ENCODE measurements at places on chromosomes 7 and 10.

GRCh38 chr7:121259826-121260225 is 69.0 kb upstream of the WNT16 start:
- DNase-seq, result no peak

GRCh38 chr7:25389489-25390106 is 161.3 kb upstream of the NPVF start:
- DNase-seq, result no peak

GRCh38 chr7:150428671-150429451 is 21.6 kb upstream of the GIMAP8 start:
- no peak for DNase-seq

DNA sequence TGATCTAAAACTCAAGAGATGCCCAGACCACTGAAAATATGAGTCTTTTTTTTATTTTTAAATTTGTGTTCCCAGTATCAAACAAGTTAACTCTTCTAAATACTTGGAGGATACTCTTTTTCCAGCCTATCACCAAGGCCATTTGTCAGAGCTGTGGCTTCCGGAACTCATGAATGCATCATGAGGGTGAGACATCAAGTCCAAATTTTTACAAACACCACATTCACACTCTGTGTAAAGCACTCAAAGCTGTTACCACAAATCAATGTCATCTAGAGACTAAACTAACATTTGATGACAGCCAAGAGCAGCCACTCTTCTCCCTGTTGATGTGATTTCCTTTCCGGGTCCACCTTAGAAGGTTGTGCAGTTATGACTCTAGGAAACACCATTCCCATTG is 43.8 kb upstream of the ARID5B start:
- no peak for DNase-seq

GRCh38 chr7:120402079-120402767 is 129.2 kb downstream of the KCND2 start:
- no peak for DNase-seq

DNA sequence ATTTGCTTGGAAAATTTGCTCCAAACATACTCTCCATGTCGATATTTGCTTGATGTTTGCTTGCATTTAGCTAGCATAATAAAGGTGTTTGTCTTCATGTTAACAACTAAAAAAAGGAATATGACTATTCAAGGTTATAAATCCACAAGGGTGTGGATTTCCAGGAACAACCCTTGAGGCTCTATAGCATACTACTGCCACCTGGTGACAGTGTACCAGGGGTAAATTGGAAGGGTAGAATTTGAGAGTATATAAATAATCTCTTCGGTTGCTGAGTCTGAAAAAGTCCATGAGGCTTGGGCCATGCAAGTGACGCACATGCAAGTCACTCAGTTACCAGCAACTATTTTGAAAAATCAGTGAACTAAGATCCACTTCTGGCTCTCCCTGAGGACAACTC is 68.4 kb downstream of the SLIT1 start:
- no peak for DNase-seq

- no peak for DNase-seq
These were observed 50.5 kb downstream of the YKT6 start for GRCh38 chr7:44251269-44251668.

- DNase-seq, result no peak
These were observed 115.9 kb upstream of the MEOX2 start for GRCh38 chr7:15802425-15802824.

GRCh38 chr10:122362621-122363020 is 11.9 kb upstream of the PLEKHA1 start:
- DNase-seq, result no peak

GRCh38 chr7:106143711-106144337 is 31.7 kb upstream of the SYPL1 start:
- no peak for DNase-seq

DNA sequence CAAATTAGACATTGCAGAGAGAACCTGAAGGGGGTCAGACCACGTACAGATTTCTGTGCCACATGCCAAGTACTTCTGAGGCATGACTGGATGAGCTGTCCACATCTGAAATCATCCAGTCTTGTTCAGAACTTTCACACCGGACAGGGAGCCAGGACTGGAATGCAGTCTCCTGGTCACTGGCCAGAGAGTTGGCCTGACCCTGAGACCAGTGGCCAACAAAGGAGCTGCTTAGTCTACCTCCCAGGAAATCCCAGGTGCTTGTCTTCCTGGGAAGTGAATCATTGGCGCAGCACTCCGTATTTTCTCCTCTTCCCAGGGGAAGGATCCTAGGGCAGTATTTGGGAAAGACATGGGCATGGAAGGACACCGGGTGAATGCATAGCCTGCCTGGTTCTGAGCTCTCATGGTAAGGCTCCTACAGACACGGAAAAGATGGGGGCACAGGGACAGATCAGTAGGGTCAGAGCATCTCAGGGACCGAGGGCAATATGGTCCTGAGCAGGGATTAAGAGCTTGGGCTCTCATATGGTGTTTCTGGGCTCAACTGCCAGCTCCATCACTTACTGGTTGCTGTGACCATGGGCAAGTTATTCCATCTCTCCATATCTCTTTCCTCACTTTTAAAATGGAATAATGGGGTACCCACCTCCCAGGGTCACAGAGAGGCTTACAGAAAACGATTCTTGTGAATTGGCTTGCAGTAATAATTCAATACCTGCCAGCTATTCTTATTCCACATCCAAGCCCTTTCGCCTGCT is 1.3 kb upstream of the SCD start:
- no peak for DNase-seq

DNA sequence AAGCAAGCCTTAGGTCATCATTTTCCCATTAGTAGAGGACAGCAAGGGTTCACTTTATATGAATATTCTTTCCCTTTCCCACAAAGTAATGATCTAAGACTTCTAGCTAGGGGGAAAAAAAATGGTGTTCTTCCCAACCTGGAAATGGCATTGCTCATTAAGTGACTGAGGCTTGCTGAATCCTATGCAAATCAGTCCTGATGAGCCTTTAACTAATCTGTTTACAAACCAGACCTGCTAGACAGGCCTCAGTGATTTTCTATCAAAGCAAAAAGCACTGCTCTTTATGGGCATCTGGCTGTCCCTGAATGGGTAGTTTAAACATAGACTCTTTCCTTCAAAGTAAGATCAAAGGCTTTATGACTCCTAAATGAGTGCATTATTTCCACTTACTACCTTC is 146.3 kb downstream of the HIBADH start:
- no peak for DNase-seq

DNA sequence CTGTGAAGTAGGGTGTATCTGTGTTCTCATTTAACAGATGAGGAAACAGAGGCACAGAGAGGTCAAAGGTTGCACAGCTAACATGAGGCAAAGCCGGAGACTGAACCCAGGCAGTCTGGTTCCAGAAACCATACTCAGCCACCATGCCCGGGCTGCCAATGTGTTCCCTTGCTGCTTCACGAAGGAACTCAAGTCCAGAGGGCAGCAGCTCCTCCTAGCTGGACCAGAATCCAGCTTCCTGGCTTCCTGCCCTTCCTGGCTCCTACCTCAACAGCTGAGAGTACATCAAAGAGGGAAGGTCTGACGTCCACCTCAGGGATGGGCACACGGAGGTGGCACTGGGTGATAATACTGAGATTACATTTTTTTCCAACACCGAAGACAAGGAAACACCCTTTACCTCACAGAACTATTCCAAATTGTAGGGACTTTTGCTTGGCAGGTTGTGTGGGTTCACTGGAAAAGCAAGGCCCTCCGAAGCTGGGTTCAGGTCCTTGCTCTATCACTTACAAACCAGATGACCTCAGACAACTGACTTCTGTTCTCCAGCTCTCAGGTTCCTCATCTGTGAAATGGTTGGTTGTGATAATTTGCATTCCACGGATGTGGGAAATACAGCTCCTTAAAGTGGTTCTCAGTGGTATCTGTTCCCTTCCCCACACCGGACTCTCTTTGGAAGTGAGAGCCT is 154.1 kb upstream of the ZMIZ1 start:
- DNase-seq, result no peak

DNA sequence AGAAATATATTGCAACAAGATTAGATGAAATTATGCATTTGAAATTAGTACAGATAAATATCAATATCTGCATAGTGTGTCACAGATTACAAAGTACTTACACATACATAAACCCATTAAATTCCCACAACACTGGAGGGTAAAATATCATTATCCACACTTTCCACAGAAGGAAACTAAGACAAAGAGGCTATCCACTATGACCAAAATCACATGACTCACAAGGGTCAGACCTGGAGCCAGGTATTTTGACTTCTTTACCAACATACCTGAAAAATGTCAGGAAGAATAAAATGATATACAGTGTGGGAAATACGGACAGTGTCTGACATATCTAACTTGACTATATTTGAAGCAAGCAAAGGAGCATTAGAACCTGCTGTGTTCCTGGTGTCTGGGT is 34.1 kb downstream of the HYCC1 start:
- DNase-seq, result no peak

- no peak for DNase-seq
These were observed 1150.0 kb upstream of the POT1 start for GRCh38 chr7:126079581-126079980.

DNA sequence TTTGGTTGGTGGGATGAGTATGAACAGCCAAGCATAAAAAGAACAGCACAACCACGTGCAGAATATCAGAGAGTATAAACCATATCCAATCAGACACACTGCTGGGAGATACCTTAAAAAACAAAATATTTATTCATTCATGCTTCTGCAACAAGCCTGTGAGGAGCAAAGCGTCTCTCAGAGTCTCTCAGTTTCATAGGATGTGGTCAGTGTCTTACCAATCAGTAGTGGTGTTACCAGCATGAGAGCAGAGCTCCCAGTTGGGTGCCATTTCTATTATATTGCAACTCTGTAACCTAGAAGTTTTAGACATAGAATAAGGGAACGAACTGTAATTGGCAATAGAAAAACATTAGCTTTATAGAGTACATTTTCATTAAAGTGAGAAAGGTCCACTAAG is 445.9 kb upstream of the LRRN3 start:
- DNase-seq, result no peak

- no peak for DNase-seq
These were observed 9.2 kb downstream of the INPP5A start for GRCh38 chr10:132546567-132547420.

DNA sequence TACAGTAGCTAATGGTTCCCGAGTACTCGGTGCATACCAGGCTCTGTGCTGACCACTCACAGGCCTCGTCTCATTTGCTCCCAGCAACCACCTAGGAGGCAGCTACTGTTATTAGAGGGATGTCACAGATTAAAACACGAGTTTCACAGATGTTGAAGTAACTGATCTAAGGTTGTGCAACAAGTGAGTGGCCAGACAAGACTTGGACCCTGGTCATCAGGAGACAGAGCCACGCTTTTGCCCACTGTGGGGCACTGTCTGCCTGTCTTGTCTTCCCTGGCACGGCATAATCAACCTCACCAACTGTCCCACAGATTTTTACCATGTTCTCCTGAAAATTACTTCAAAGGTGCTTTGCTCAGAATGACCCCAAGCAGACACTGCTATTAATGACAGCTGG is 111.6 kb upstream of the HABP2 start:
- DNase-seq, result no peak

- DNase-seq, result no peak
These were observed 20.5 kb downstream of the MMRN2 start for GRCh38 chr10:86936661-86937501.

DNA sequence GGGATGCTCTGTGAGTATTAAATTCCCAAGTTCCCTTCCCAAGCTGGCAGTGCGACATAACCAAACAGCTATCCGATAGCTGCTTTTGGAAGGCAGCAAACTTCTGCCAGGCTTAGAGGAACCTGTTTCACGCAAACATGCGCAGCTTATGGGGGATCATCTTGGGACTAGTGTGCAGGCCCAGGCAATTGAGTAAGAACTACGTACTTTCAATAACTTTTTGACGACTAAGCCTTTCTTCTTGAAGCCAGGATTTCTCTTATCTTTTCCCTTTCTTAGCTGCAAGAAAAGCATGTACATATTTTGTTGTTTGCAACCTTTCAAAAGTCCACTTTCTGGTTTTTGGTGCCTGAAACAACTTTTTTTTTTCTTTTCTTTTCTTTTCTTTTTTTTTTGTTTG is 28.7 kb upstream of the SEPHS1 start:
- DNase-seq, result no peak

DNA sequence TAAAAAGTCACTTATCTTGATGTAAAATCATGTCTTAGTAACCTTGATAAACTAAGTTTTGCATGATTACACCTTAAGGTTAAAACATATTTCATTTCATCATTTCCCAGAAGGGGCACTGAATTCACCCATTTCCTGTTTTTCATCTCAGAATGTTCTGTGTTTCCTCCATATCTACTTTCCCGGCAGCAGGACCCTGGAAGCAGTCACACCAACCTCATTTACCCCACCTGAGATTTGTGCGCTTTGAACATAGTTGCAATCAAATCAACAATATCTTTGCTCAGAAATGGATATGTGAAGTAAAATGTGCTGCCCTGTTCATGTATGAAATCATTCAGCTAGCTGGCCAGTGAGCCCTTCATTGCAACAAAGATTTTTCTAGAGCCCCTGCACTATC is 46.8 kb downstream of the IKZF1 start:
- DNase-seq, result no peak

GRCh38 chr7:128215739-128216138 is 25.3 kb upstream of the LEP start:
- DNase-seq, result no peak

- no peak for DNase-seq
These were observed 378.5 kb downstream of the DNAJB6 start for GRCh38 chr7:157715071-157715937.

GRCh38 chr10:112275512-112276245 is 7.5 kb upstream of the TECTB start:
- no peak for DNase-seq

DNA sequence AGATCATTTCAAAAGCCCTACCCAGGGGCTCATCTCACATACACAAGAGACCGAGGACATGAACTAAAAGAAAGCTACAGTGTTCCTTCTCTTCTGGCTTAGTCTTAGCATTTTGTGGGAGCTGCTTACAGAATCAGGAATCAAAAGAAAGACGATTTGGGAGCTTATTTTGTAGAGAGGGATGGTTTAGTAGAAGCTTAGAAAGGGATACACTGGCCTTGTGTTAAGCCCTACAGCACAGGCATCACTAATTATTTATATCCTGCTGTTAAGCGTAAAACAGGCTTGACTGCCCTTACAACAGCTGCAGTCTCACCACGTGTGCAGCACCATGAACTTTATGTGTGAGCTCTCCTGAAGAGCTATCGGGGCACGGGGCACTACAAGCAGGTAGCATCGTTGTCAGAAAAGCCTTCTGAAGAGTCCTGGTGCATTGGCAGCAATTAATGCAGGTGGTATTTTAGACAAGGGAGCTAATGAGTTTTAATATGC is 798.3 kb downstream of the NXPH1 start:
- DNase-seq, result no peak

DNA sequence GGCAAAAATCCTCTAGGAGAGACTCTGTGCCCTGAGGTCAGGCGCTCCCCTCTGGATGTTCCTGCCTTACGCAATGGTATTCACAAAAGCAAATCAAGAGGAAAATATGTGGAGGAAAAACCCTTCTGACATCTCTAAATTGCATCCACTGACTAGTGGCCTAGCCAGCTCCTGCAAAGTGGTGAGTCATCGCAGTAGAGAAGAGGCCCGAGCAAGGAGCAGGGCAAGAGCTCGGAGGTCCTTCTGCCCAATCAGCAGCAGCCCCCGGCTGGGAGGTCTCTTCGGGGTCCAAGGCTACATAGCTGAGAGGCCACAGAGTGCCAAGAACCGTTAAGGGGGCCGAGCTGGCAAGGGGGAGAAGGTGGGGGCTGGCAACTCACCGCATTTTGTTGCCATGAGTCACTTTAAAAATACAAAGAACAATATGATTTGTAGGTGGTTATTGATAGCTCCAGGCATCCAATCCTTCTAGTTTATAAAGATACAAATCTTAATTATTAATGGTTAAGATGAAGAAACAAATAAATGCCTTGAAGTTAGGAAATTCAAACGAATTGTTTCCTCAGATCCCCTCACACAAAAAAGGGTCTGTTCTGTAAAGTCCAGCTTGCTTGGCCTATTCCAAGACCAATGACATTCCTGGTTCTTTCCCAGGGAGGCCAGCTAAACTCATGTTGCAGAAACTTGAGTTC is 161.6 kb downstream of the PKD1L1 start:
- DNase-seq, result peak; percentile 67
